NCI-H446 (cell line): ENCODE measurements at places on chromosomes 2 and 18.

GRCh38 chr2:216604458-216604857 is 28.8 kb upstream of the IGFBP2 start:
- peak; percentile 55 for DNase-seq

GRCh38 chr2:8659735-8660492 is 21.9 kb upstream of the ID2 start:
- DNase-seq: no peak

- no peak for DNase-seq
Measured at GRCh38 chr2:181007086-181007837, 26.9 kb downstream of the UBE2E3 start.

- DNase-seq: no peak
Measured at GRCh38 chr2:204219196-204219595, 282.6 kb downstream of the ICOS start.

DNA sequence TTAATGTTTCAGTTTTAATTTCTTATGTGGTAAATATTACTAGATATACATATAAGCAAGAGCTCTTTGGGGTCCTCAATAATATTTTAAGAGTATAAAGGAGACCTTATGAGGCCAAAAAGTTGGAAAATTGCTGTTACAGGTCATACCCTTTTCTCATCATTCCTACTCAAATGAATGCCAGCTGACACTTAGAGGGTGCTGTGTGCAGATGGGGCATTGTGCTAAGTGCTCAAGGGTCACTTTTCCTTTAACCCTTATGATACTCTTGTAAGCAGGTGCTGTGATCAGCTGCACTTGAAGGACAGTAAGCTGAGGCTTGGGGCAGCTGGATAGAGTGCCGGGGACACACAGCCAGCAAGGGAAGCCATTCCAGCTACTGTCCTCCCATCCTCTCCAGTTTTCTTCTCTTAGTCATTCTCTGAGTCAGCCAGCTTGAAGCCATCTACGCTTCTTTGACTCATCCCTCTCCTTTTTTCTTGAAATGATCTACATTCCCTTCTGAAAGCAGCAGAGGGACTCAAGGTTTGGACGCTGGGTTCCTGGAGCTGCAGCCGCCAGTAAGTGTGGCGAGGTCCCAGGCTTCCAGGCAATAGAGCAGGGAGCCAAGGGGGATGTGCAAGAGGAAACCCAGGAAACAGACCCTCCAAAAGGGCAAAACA is 42.0 kb upstream of the CREB1 start:
- no peak for DNase-seq

DNA sequence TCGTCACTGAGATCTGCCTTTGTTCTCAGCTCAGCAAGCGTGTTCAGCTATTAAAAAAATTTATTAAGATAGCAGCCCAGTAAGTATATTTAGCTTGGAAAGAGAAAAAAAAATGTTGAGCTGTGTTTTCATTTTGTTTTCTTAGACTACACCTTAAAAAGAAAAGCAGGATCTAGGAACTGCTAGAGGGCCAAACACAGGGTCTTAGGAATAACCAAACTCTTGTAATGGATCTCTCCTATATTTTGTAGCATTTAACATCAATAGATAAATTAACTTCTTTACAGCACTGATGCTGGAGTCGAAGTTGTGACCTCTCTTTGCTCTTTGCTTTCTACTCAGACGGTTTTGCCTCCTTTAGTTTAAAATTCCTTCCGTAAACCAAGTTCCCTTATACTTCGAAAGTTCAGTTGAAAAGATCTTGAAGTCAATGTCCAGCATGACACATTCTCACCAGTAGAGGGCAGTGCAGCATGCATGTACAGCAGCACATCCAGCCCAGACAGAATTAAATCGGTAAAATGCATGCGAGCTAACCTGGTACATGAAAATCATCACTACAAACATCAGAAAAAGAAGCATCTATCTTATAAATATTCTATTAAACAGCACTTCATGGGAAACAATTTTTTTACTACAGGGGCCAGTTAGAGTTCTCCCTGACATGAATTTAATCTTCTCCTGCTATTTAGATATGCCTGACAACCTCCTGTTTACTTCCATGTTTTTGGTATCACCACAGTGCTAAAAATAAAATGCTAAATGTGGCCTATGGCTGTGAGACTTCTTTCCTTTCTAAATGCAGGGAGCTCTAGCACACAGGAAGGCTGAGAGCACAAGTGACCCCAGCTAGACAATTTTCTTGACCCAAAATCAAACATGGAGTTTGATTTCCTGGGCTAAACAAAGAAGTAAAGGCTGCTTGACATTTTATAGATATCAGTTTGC is 48.2 kb upstream of the MAP3K20 start:
- peak; percentile 90 for DNase-seq

- no peak for DNase-seq
Measured at GRCh38 chr2:234952270-234953115, 676 bp downstream of the SH3BP4 start.
